ENCODE measurements at places on chromosomes 7 and 10.

DNA sequence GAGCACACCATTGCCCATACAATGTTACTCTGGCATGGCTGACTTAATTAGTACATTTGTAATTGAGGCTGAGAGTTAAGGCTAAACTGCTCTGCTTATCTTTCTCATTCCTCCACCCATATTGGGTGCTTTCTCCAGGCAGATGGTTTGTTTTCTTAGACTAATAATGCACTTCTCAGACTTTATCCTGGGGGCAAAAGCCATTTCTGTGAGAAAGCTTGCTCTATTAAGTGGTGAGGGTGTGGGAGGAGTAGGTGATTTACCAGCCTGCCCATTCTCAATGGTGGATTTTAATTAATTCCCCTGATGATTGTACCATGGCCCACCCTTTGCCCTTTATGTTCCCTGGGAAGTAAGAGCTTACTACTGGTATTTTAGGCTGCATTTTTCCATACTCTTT is 174.8 kb downstream of the FOXP2 start:
- no peak for DNase-seq

DNA sequence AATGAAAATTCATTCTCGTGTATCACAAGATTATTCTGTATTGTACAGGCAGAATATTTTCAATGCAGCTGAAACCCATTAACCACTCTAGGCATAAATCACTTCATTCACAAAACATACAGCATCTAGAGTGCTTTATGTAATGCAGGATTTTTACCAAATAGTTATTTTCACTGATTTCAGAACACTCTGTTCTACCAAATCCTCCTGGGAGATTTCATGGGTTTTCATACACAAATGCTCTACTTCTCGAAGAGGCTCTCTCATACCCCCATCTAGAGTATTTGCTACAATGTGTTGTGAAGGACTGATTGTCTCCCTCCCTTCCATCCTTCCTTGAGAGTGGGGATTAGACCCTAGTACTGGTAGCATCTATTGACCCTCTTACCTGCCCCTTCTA is 209.2 kb upstream of the LRRN3 start:
- DNase-seq: no peak

DNA sequence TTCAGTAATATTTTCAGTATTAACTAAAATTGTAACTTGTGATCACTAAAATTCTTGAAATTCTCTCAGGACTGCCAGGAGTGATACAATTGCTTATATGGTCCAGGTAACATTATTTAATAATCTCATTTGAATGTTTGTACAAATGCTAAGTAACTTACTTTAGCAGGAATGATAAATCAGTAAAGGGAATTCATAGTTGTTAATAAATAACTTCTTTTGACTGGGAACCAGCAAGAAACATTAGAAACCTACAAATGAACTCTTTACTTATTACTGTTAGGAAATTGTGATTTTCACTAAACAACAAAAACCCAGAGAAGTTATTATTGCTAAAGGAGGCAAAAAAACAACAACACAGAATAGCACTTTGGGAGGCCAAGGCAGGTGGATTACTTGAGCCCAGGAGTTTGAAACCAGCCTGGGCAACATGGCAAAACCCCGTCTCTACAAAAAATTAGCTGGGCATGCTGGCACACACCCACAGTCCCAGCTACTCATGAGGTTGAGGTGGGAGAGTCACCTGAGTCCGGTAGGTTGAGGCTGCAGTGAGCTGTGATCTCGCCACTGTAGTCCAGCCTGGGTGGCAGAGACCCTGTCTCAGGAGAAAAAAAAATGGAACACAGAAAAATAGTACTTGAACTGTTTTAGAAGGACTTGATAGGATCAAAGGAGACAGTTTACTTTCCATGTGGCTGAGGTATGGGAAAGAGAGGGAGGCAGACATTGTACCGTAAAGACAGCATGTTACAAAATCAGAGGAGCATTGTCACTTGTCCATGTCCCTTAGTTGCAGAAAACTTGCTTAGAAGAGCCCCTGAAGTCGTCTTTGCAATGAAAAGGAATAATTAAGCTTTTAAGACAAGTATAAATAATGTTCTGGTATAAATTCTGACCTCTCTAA is 53.1 kb downstream of the SHOC2 start:
- DNase-seq: no peak

DNA sequence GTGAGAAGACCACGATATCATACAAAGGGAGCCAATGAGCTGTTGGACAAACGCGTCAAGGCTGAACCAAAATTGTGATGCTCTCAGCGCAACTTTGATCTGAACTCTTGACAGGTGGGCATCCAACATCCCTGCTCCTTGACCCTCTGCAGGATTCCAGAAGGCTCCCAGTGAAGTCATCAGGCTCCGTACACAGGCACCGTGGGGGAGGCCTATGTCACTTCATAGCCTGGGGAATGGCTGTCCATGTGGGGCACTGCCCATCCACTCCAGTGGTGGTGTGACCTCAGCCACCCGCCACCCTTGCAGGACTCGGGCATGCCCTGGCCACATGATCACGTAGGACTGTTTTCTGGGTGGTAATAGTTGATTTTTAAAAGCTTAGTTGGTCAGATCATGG is 233.8 kb upstream of the GRB10 start:
- no peak for DNase-seq

- no peak for DNase-seq
These were observed 52.5 kb downstream of the PANK1 start for GRCh38 chr10:89592539-89592938.

DNA sequence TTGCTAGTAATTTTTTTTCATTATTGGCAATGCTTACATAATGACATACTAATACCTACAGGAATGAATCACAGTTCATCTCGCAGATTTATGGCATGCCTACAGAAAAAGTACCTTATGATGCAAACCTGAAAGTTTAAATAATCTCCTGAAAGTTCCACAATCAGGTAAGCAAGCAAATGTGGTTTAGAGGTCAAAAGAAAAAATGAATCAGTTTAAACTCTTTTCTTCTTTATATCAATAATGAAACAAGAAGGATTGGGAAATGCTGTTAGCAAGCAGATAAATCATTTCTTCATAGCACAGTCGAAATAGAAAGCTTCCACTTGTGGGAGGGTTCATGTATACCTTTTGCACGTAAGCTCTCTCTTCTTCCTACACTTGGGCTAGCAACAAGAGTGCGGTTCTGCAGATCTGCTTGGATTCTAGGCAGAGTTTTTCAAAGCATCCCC is 53.7 kb upstream of the MTPN start:
- DNase-seq: no peak

DNA sequence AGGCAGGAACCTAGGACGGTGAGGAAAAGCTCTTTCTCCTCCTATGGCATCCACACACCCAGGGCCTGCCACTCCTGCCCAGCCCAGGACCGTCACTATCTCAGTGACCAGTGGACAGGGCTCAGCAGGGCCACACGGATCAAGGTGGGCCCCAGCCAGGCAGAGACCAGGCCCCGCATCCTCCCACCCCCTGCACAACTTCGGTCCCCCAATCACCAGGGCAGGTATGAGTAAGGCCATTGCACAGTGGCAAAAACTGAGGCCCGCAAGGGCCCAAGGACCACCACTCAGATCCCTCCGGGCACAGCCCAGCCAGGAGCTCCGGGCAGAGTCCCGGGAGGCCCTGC is 30.3 kb downstream of the OAT start:
- no peak for DNase-seq

DNA sequence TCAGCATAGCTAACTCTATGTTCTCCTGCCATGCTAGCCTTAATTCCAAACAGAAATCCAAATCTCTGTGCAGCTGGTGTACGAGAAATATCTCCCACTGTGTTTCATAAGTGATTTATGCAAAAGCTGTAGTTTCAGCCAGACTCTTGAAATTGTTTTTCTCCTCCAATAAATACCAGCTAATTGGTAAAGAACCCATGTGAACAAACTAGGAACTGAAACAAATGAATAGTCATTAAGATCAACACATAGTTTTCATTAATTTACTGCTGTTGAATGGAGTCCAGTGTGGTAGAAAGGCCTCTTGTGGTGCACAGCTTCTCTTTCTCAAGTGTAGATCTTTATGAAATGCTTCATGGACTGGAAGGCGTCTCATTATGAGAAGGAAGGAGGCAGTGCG is 18.4 kb downstream of the PPP1R17 start:
- DNase-seq: no peak

DNA sequence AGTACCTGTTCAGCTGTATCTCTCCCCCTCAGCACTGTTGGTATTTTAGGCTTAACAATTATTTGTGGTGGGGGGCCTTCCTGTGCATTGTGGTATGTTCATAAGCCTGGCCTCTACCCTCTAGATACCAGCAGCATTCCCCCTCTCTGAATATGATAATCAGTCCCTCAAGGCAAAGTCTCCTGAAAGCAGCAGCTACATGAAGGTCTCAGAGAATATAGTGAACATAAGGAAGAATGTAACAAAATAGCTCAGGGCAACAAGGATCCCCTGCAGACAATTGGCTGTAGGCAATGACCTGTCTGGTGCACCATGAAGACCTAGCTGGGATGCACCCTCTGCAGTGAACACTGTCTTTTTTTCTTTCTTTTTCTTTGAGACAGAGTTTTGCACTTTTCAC is 86.4 kb downstream of the CTBP2 start:
- DNase-seq: no peak

DNA sequence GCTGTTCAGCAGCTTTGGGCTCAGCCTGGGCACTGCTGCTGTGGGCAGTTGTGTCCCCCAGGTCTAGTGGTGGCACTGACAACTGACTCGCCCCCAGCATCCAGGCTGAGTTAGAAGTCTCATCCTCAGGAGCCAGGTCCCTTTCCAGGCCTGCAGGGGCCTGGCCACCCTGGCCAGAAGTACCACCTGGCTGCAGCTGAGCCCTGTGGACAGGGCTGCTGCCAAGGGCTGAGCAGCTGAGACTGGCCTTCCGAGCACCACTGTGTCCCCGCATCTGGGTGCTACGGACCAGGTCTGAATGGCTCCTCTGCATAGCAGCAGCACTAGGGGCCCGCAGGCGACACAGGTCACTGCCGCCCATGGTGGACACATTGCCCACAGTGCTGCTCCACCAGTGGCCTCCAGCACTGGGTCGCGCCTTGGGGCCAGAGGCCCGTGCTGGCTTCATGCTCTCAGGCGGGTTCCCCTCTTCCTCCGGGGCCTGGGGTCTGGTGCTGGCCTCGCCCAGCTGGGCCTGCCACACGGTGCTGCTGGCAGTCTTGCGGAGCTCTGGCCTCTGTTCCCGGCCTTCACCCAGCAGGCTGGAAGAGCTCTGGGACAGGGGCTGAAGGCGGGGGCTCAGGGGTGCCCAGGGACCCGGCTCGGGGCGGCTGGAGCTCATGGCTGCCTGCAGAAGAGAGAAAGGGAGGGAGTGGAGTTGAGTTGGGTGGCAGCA is 6.2 kb downstream of the GPRIN2 start:
- DNase-seq: no peak

DNA sequence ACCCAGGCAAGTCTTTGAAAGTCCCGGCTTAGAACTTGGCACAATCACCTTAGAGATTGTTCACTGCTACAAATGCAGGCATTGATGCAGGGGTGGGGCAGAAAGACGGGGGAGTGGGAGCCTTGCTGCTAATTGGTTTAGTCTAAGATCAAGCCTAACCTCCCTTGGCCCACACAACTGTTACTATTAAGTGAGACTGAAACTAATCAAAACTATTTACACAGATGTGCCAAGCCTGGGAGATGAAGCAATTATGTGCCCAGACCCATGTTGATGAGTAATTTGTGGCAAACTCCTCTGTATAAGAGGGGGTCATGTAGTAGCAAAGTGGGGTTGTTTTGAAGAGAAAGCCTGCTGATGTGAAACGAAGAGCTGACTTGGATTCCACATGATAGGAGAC is 178.2 kb upstream of the ITGB1 start:
- DNase-seq: no peak

GRCh38 chr10:3530783-3531645 is 254.0 kb downstream of the KLF6 start:
- DNase-seq: no peak

DNA sequence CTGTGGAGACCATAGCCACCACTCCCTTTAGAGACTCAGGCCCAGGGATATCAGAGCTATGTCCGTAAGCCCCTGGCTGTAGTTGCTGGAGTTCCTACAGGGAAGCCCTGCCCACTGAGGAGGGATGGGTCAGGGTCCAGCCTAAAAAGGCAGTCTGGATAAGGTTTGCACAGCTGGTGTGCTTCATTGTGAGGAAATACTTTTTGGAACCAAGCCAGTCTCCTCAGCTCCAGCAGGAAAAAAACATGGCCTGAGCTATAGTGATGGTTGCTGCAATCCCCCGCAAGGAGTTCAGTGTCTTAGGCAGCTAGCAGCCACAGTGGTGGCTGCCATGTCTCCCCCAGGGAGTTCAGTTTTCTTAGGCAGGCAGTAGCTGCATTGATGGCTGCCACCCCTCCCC is 52.6 kb upstream of the CYP2C8 start:
- DNase-seq: no peak

- DNase-seq: no peak
These were observed 18.9 kb upstream of the DNAJC1 start for GRCh38 chr10:22022257-22023032.

DNA sequence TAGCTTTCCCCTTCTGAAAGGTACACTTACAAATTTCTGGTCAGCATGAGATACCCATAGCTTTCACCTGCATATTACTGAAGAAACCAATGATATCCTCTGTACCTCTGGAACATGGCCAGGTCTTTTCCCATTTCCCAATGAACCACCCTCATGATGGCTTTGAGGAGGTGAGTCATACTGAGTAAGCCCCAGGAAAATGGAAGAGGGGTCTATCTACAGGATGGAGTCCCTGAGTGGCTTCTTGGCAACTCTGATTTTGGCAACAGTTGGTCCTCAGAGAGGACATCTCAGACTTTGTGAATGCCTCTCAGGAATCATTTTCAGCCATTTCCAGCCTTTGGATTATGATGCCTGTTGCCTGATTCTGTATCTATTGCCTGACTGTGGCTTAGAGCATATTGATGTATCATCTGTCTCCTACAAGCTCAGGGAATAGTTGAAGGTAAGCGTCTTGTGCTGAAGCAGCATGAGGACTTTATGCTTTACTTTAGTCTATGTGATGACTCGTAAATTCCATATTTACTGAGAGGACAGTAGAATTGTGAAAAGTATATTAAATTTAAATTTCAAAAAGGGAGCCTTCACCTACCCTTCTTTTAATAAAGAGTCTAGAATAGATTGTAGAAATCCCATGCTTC is 84.7 kb upstream of the DKK1 start:
- DNase-seq: no peak

GRCh38 chr7:139944248-139944647 is 115.2 kb downstream of the TBXAS1 start:
- DNase-seq: no peak

- no peak for DNase-seq
These were observed 134.1 kb downstream of the LRMDA start for GRCh38 chr10:75565286-75566251.

DNA sequence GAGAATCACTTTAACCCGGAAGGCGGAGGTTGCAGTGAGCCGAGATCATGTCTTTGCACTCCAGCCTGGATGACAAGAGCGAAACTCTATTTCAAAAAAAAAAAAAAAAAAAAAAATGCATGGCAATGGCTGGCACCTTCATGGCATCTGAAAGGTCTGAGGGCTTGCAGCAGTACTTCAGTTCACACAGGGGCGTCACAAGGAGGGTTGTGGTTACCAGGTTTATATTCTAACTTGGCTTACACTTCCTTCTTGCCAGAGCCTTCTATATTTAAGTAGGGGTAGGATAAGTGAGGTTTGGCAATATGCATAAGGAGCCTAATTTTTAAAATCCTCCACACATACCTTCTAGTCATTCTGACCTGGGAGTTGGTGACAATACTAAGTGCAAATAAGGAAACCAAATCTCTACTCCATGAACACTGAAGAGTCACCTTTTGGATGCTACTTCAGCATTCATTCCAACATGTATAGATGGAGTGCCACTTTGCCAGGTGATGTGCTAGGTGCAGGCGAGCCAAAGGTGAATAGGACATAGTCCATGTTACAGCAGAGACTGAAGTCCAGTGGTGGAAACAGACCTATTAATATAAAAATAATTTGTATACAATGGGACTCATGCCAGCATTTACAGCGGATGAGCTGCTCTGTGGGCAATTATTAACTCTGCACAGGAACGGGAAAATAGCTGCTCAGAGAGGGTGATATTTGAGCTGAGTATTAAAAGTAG is 57.8 kb upstream of the PDCD4 start:
- no peak for DNase-seq
